ENCODE measurements at places on chromosomes 7 and 10.

DNA sequence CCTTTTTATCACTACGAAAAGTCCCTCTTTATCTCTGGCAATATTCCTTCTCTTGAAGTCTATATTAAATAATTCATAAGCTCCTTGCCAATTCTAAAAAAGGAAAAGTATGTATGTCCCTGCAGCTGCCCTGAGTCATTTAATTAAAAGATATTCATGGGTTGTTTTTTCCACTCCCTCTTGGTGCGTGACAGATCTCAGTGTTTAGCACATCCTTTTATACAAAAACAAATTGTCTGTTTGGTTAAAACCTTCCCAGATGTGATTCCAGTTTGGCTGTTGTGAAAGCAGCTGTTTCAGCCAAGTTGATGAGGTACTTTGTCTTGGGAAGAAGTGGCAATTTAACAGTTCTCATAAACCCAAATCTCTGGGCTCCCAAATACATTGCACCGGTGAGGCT lies 33.8 kb upstream of the PRLHR start:
- DNase-seq, result no peak

DNA sequence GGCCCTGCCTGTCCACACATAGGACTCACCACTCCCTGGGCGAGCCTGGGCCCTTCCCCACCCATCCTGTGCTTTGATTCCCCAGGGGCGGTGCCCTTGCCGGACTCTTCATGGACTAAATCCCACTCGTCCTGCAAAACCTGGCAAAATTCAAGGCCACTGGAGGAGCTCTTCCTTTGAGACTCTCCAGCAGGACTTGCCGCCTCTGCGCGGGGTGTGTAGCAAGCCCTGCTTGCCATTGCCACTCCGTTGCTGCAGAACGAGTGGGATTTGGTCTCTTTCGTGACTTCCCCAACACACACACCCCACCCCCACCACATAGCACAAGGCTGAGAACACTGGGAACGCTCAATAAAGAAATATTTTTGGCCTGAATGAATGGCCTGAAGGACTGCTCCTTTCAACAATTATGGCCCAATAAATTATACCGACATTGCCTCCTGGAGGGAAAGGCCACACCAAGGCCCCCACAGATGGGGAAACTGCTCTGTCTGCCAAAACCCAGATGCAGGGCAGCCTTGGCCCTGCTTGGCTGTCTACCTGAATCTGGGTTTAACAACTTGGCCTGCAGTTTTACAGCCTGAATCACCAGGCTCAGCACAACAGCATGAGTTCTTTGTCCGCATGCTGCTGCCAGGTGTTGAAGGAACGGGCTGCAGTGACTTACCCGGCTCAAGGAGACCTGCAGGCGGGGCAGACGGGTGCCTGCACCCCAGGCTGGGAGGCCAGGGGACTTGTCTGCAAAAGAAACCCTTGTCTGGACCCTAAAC lies 72.8 kb upstream of the KAT6B start:
- DNase-seq, result no peak

DNA sequence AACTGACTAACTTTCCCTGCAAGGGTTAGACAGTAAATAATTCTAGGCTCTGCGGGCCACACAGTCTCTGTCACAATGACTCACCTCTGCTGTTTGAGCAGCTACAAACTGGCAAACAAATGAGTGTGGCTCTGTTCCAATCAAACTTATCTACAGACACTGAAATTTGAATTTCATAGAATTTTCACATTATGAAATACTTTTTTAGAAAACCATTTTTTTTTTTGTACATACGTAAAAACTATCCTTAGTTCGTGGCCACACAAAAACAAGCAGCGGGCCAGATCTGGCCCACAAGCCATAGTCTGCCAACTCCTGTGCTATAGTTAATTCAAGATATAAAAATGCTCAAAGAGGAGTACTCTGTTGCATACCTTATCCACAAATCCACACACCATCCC lies 32.6 kb downstream of the PIP4K2A start:
- peak; percentile 67 for DNase-seq

GRCh38 chr10:101693651-101693977 lies 1.4 kb downstream of the FBXW4 start:
- no peak for DNase-seq

DNA sequence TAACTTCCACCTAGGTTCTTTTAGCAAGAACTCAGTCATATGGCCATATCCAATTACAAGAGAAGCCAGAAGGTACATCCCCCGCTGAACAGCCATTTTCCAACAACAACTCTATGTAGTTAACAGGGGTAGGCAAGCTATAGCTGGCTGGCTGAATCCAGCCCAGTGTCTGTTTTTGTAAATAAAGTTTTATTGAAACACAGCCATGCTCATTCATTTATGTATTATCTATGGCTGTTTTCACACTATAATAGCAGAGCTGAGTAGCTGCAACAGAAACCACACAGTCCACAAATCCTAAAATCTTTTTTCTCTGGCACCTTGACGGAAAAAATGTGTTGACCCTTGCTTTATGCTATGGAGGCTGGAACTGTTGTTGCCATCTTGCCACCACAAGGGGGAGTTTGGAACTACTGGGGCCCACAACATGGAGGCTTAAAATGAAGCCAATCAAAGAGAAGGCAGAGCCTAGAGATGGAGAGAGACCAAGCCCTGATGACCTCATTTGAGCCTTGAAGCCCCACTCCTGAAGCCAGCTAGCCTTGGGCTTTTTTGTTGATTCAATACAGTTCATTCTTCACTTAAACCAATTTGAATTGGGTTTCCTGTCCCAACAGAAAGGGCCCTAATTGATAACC lies 33.3 kb upstream of the XPNPEP1 start:
- peak; percentile 12 for DNase-seq

DNA sequence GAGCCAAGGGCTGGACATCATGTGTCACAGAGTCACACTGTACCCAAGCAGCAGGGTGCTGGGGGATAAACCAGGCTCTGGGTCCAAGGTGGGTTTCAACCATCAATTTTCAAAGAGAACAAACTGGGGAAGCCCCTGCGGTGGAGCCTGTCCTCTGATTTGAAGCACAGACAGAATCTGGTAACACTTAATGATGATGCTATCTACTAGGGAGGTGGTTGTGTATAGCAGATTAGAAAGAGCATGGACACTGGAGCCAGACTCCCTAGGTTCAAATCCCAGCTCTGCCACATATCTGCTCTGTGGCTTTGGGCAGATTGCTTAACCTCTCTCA lies 204.9 kb upstream of the ZMIZ1 start:
- no peak for DNase-seq

DNA sequence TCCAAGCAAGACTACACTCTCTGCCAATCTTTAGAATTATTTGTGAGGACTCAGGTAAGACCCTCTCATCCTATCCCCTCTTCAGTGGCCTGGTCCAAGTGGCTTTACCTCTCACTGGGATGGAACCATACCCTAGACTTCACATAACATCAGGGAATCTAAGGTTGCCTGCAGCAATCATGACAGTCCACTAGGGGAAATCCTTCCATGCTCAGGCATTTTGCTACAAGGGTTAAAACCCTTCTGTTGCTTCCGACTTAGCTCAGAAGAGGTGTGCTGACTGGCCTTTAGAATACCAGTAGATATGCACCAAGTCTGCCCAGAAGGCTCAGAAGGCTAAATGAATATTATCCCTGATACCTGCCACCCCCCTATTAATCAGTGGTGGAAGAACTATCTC lies 24.9 kb upstream of the NPS start:
- no peak for DNase-seq

DNA sequence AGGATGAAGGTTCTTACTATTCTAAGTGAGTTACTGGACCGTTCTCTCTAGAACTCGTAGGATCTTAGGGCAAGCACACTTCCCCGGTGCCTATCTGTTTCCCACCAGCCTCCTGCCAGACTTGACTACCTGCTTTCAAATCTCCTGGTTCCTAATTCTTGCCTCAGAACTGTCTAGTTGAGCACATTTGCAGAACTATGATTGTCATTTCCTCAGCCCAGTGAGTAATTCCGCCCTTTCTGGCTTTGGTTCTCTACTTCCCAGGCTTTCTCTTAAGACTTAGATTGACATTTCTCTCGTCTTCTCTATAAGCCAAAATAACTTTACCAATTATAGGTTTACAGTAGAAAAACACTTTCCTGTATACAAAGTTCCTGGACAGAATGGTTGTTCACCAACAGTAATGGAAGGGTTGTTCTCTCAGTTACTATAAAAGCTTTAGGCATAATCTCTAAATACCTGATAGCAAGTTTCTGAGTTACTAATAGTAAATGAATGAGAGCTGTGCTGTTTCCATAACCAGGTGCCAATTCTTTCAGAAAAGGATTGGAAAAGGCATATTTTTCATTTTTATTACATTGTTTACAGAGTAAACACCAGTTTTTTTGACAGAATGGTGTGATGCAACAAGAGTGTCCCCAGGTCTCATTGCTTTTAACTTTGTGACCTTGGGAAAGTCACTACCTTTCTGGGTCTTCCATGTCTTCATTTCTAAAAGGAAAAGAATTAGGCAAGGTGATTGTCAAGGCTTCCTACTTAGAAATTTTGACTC lies 41.1 kb downstream of the PLEKHA8 start:
- no peak for DNase-seq

GRCh38 chr7:13687500-13687899 lies 302.0 kb downstream of the ETV1 start:
- DNase-seq, result no peak

DNA sequence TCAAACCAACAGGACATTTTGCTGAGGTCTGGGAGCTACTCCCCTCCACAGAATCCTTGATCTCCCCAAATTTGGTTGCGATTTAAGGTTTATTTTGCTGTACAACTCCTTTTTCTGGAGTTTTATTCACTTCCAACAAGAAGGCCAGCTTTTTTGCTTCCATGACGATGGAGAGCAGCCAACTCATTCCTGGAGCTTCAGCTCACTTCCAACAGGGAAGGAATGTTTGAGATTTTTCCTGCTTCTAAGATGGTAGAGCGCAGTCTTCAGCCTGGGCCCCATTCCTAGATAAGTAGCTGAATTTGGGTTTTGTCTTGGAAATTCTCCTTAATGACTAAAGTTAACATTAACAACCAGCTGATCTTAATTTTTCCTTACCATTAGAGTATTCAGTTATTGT lies 30.9 kb upstream of the CREB3L2 start:
- no peak for DNase-seq

- no peak for DNase-seq
Measured at GRCh38 chr10:52257692-52258075, 56.4 kb upstream of the DKK1 start.

DNA sequence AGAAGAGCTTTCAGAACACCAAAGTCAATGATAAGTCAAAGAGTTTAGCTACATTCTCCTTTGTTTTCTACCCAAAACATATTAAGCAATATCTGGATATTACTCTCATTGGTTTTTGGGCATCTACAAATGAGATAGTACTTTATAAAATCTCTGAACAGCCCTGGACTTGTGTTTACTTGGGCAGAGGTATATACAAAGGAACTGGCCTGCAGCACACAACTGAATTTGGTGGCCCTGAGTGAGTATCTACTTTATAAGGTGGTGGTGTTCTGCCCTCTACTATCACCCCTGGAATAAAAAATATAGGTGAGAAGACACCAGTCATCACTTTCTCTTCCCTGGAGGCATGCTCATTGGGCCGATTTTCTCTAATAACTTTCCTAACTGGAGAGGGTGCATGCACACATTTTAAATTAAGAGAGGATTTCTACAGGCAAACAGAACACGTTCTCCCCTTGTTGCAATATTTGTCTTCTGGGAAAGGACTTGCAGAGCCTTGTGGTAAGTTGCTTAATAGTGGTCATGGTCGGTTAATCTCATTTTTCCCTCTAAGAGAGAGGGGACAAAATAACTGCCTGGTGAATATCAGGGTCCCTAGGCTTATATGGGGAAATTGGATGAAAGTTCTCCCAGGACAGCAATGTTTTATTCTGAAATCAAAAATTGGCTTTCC lies 41.1 kb downstream of the OTUD1 start:
- no peak for DNase-seq

DNA sequence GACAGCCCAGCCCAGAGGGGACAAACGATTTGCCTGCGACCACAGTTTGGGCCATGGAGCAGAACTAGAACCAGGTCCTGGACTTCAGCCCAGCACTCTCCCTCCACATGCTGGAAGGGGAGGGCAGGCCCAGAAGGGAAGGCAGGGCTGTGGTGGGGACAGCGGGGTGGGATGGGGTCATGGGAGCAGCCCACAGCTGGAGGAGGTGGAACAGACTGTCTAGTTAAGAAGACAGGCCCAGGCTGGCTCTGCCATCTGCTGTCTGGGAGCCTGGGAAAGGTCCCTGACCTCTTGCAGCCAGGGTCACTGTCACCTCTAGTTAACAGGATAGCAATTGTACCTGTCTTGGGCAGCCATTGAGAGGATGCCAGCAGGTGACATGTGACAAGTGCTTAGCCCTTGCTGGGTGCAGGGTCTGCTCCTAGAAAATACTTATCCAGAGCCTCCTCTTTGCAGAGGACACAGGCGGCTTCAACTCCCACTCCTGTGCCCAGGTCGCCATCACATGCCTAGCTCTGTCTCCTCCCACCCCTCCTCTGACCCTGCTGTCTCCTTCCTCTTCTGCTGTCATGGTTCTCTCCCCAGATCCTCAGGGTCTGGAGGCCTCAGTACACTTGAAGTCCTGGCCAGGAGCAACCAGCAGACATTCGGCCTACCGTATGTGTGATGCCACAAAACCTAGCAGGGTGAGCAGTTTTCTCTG lies 37.0 kb upstream of the CHST15 start:
- no peak for DNase-seq

DNA sequence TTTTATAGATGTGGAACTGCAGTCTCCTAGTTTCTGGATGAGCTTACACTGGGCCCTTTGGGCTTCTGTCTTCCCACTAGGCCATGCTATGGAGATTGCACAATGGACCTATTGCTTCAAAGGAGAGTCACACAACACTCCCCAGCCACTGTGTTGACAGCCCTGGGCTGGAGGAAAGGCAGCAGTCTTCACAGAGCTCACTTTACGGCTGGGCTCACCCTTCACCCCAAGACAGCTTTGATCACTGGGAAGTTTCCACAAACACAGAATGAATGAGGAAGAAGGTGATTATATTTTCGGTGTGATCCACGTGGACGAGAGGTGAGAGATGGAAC lies 92.7 kb upstream of the GDF10 start:
- no peak for DNase-seq

GRCh38 chr7:4216016-4216415 lies 466.1 kb upstream of the FOXK1 start:
- no peak for DNase-seq

GRCh38 chr10:32050177-32050576 lies 6.0 kb downstream of the KIF5B start:
- DNase-seq, result no peak

GRCh38 chr7:82183634-82184033 lies 259.9 kb downstream of the CACNA2D1 start:
- DNase-seq, result no peak
